B cell (primary cell): ENCODE measurements at places on chromosomes 11 and 22. TPM values are rescaled to one million over a fixed set of nuclear protein-coding genes. Genes with fewer than 3 reads are reported as not detected.

DNA sequence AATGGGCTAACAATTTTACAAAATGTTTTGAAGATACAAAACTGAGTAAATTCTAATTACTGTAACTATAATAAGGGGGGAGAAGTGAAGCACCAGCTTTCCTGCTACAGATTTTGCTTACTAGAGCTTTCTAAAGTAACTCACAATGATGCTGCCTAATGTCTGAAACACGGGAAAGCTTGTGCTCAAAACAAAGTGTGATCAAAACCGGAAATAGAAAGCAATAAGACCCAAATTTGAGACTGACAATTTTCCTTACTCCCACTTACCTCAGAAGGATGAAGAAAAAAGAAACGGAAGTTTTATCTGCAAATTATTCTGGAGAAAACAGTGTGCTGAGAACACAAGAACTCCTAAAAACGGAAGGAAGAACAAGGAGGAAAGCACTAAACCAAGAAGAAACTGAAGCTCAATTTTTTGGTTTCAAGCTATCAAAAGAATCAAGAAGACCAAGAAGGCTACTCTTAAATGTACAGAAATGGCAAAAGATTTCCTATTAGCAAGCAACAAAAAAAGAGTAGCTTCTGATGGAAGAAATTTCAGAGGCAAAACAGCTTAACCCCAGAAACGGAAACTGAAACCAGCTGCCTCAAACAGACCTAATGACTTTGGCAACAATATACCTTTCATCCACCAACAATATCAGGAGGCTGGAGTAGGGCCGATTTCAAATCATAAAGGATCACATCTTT lies 33.4 kb downstream of the AMBRA1 start:
- DNase-seq, result peak; percentile 44

DNA sequence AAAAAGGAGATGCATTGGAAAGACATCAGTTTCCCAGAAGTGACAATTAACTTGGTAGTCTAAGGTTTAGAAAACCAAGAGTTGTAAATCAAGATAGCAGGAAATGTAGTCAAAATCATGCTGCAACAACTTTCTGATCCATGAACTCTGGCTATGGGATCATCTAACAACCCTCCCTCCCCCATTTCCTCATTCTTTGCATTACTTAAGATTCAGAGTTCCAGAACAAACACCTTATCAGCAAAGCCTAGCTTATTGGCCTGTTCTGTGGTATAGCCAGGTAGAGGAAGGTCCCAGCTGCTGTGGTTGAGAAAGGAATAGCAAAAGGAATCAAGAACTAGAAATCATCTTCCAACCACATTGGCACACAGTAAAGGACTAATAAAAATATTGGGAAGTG lies 651.1 kb downstream of the METTL15 start:
- DNase-seq, result no peak

The MN1 gene
- polyA plus RNA-seq, result 0.12 and 0.17 TPM in 2 replicates

- no peak for DNase-seq
Measured at GRCh38 chr11:72026090-72026489, 27.4 kb downstream of the IL18BP start.

- no peak for DNase-seq
Measured at GRCh38 chr22:23042179-23042578, 28.1 kb upstream of the GNAZ start.

The SVIP gene
- polyA plus RNA-seq, result 5.6 and 7.9 TPM in 2 replicates

DNA sequence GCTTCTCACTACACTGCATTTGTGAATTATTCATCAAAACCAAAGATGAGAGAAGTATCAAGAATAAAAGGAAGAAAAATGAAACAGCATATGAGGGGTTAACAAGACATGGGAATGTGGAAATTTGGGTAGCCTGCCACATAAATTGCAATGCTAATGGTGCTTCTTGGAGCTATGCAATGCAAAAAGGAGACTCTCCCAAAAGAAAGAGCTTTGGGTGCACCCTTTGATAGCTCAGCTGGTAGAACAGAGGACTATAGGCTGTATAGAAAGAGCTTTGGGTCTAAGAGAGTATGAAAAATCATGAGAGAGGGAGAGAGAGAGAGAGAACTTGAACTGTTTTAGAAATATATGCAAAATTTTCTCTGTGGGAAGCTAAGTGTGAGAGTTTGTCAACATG lies 26.3 kb downstream of the SPA17 start:
- no peak for DNase-seq

DNA sequence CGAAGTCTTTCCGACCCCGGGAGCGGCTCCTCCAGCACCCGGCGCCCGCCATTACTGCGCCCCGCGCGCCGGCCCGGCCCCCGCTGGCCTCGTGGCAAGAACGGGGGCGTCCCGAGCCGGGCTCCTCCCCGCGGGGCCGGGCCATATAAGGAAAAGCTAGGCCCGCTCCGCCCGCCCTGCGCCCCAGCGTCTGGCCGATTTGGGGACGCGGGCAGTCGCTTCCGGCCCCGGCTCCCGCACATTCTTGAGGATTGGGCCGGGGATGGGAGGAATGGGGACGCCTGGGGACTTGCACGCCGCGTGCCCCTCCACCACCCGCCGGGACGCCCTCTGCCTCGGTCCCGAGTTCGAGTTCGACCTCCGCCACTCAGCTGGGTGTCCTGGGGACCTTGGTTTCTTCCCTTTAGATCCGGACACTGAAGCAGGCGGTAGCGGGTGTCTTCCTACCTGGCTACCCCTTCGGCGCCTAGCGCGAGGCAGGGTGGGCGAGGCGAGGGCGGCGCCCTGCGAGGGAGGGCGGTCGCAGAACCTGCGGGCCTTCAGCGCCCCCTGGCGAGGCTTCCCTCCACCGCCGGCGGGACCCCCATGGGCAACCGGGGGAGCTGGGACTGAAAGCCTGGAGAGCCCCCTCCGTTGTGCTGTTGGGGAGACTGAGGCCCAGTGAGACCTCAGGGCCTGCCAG lies 3.8 kb downstream of the SMTN start:
- DNase-seq, result peak; percentile 88

DNA sequence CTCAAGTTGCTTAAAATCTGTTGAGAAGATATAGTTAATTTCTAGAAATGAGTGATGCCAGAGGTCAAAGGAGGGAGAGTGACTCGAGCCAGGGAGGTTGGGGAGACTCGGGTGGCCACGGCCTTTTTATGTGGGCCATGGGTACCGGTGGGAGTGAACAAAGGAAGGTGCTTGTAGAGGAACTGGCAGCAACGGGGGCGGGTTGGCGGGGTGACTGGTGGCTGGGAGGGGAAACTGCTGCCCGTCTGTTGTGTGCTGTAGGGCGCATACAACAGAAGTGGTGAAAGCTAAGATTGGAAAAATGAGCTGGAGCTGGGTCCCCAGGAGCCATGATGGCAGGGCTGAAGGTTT lies 5.4 kb downstream of the DAGLA start:
- DNase-seq, result no peak

- peak; percentile 64 for DNase-seq
Measured at GRCh38 chr11:88337987-88338668, 592 bp upstream of the CTSC start.

The GSTT2B gene
- polyA plus RNA-seq, result not detected in 2 replicates

- no peak for DNase-seq
Measured at GRCh38 chr11:115871161-115871760, 367.0 kb upstream of the CADM1 start.

DNA sequence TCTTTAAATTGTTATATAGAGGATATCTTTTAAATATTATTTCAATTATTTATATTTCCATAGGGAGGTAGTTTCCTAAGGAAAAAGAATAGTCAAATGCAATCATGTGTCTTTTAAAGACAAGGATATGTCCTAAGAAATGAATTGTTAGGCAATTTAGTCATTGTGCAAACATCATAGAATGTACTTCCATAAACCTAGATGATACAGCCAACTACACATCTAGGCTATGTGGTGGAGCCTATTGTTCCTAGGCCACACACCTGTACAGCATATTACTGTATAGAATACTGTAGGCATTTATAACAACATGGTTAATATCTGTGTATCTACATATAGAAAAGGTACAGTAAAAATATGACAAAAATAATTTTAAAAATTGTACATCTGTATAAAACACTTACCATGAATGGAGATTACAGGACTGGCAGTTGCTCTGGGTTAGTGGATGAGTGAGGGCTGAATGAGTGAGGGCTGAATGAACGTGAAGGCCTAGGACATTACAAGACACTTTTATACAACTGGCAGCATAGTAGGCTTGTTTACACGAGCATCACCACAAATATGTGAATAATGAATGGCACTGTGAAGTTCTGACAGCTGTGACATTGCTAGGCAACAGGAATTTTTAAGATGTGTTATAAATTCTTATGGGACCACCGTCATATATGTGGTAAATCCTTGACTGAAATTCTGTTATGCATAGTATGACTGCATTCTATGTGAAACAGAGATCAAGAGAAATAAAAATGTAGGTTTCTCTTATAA lies 1879.0 kb upstream of the RAG2 start:
- DNase-seq, result no peak

DNA sequence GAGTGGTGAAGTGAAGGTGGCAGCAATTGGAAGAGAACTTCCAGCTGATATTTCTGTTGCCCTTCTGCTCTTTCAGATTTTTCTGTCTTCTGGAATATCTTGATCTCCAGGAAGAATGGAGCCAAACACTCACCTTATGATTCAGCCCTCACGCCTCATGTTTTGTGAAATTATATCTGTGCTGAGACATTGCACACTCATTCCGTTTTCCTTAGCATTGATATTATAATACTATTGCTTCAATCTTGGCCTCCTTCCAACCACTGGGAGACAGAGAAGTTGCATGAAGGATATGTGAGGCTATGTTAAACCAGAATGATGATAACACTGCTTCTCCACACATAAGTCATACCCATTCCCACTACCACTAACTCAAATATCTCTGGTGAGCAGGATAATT lies 177.9 kb downstream of the ETS1 start:
- no peak for DNase-seq

DNA sequence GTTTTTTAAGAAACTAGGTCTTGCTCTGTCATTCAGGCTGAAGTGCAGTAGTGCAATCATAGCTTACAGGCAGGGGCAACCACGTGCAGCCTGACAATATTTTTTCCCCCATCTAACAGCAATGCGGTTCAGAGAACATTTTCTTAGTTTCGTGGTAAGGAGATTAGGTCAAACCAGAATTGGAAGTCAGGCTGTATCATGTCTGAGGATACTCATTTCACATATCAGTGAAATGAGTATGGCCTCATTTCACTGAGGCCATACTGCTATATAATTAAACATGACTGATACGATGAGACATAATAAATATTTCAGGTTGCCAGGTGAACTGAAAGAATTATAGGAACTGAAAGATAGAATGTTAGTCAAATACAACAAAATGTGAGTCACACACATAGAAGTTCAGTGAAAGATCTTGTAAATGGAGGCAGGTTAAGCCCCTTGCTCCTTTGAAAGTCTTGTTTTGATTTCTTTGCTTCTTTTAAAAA lies 32.5 kb upstream of the IZUMO1R start:
- no peak for DNase-seq

- DNase-seq, result peak; percentile 81
Measured at GRCh38 chr22:24134090-24134846, 47.0 kb upstream of the SUSD2 start.

DNA sequence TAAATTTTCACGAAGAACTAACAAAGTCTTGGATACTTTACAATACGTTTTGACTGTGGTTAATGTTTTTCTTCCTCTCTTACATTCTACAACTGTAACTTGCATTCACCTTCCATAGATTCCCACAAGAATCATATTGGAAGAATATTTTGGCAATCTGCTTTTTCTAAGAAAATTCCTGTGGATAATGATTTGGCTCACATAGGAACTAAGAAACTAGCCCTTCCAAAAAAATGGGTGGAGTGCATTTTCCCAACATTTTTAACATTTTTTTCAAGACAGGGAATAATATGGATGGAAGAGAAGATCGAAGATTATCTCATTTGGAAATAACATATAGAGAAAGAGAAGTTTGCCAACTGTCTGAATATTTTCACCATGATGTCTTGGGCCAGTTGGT lies 256.9 kb upstream of the POU2AF2 start:
- no peak for DNase-seq

The TRPM5 gene
- 0.03 and 0.16 TPM in 2 replicates for polyA plus RNA-seq

- no peak for DNase-seq
Measured at GRCh38 chr22:48919187-48919590, 908.5 kb downstream of the BRD1 start.

- peak; percentile 86 for DNase-seq
Measured at GRCh38 chr11:68843703-68844312, 2.1 kb upstream of the CPT1A start.

- DNase-seq, result no peak
Measured at GRCh38 chr11:133382131-133382812, 150.0 kb downstream of the OPCML start.
